ENCODE measurements at places on chromosomes 5 and 9.

GRCh38 chr5:127762412-127762811 lies 59.2 kb downstream of the CCDC192 start:
- DNase-seq, result no peak

DNA sequence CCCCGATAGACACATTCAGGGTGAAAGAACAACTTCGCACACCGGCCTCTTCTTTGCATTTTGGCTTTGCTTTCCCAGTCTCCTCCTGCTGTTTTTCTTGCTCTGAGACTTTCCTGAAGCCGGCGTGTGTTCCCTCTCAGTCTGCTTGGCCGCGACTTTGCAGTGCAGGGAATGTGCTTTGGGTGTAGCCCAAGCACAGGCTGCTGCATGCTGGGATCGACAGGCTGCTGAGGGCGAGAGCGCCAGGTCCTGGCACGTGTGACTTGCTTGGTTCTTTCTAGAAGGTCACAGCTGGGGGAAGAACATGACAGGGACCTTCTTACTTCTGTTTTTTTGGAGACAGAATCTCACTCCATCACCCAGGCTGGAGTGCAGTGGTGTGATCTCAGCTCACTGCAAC lies 40.6 kb downstream of the TENT4A start:
- no peak for DNase-seq

- DNase-seq, result no peak
Measured at GRCh38 chr9:78325343-78325742, 28.4 kb downstream of the PSAT1 start.

GRCh38 chr9:82532504-82533180 lies 530.3 kb downstream of the RASEF start:
- peak; percentile 8 for DNase-seq

DNA sequence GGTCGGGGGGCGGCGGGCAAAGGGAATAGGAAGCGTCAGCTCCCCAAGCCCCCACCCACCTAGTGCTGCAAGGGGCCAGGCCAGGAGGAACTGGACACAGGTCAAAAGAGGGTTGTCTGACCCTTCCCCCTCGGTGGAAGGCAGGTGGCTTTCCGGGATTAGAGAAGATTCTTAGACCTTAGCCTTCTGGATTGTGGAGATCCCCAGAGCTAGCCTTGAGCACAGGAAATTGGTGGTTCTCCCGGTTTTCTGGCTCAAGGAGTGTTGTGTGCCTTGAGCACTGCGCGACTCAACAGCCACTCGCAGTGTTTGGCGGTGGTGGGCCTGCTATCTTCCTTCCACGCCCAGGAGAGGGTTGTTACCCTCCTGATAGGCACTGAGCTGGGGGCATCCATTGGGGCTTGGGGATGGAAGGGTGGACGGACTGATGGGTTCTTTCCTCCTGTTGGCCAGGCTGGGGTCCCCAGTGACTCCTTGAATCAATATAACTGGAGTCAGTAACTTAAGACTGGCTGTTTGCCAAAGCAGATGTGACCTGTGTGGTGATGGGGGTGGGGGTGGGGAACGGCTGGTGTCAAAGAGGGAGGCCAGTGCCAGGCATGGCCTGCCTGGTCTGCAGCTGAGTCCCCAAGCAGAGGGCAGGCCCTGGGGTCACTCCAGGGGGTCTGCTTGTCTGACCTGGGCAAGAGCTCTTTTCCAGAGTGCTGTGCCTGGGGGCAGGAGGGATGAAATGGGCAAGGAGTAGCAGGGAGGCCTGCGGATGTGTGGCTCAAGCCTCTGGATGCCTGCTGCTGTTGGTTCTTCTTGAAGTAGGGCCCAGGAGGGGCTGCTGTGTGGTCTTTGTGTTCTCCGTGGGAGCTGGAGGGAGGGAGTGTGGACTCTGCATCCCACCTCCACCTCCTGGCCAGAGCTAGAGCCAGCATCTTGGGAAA lies 2.1 kb downstream of the FGF18 start:
- no peak for DNase-seq

All from NCI-H774 (cell line).